Myocyte (in vitro differentiated cells): ENCODE measurements at places on chromosomes 2 and 18. TPM values are rescaled to one million over a fixed set of nuclear protein-coding genes. Genes with fewer than 3 reads are reported as not detected.

Gene EIF4E2
- 119 and 122 TPM in 2 replicates for total RNA-seq

Gene TMEM247
- not detected in 2 replicates for total RNA-seq

GRCh38 chr2:97699765-97700444 is 13.5 kb upstream of the ZAP70 start:
- peak; percentile 79 for DNase-seq

DNA sequence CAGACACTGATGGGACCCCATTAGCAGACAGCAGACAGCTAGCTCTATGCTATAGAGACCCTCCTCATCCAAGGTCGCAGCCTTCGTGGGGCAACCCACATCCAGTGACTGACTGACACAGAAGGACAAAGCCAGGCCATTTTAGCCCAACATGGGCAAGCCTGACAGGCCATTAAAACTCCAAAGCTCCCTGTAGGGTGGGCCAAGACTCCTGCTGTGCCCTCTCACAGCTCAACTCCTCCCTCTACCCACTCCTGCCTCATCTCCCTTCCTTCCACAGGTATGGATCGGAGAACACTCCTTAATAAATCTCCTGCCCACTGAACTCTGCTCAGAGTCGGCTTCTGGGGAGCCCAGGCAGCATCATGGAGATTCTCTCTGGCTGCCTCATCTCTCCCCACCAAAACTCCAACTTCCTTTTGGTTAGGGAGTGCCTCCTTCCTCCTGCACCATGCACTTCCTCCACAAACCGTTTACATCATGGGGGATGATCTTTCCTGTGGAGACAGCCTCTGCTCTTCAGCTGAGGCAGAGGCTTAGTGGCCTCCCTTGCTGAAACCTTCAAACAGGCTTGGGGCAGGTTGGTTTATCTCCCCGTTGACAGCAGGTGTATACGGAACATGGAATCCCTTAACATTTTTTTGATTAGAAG is 86.5 kb downstream of the ACTR3 start:
- no peak for DNase-seq

DNA sequence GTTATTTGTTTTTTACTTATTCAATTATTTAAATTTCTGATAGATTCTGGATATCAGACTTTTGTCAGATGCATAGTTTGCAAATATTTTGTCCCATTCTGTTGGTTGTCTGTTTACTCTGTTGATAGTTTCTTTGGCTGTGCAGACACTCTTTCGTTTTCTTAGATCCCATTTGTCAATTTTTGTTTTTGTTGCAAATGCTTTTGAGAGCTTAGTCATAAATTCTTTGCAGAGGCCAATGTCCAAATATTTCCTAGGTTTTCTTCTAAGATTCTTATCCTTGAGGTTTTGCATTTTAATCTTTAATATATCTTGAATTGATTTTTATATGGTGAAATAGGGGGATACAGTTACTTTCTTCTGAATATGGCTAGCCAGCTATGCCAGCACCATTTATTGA is 112.7 kb upstream of the SESTD1 start:
- DNase-seq = peak; percentile 10

GRCh38 chr2:237888389-237888788 is 29.0 kb downstream of the RAMP1 start:
- DNase-seq = peak; percentile 35

Gene NAT8
- not detected in 2 replicates for total RNA-seq

GRCh38 chr2:100643906-100644501 is 81.2 kb downstream of the PDCL3 start:
- DNase-seq = no peak

DNA sequence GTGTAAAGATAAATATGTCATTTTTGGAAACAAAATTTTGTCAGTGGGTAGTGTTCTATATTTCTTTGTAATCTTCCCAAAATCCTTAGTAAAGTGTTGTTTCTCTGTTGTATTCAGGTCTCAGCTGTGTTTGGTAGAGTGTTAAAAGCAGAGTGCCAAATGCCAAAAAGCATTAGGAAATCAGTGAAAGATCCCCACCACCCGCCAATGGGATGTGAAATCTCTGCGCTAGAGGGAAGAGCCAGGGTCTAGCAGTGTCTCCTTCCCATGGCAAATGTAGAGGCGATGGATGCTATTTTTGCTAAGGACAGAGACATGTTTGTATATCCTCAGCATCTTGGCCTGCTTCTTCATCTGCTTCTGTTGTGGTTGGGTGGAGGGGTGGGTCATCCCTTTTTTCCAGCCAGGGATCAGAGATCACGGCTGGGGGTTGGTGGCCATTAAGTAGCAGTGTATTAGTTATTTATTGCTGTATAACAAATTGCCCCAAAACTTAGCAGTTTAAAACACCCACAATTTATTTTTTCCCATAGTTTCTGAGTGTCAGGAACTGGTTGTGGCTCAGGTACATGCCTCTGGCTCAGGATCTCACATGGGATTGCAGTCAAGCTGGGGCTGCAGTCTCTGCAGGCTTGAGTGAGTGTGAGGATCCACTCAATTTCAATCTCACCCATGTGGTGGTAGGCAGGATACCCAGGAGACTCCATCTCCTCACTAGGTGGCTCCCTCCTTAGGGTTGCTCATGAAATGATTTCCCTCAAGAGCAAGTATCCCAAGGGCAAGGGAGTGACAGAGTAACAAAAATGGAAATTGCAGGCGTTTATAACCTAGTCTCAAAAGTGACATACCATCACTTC is 211.9 kb downstream of the MYCN start:
- no peak for DNase-seq

DNA sequence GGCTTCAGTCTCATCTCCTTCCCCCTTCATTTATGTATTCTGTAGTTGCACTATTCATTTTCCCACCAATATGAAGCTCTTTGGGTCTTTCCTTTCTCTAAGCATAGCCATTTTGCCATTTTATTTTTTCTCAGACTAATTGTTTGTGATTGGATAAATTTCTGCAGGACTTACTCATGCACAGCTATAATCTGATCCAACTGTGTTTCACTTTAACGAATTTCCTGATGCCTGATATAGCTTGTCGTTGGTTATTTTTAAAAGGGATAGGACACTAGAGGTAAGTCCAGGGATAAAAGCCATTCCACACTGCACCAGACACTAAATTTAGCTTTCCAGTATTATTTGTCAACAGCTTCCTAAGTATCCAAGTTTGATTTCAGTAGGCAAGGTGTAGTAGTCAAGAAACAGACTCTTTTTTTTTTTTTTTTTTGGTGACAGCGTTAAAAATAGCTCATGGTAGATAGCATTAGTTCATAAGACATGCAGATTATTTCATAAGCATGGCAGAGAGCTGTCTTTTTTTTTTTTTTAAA is 17.4 kb downstream of the ASB18 start:
- no peak for DNase-seq
